ENCODE measurements at places on chromosomes 2 and 18. TPM values are rescaled to one million over a fixed set of nuclear protein-coding genes. Genes with fewer than 3 reads are reported as not detected.

The PPP1CB gene
- 225 TPM for total RNA-seq

The SNTG2 gene
- total RNA-seq: 1.3 TPM

The SULT1C4 gene
- total RNA-seq: not detected

The LIMS2 gene
- total RNA-seq: 9.0 TPM

The DYSF gene
- total RNA-seq: 0.49 TPM

The TEKT4 gene
- not detected for total RNA-seq

The FSIP2 gene
- 0.36 TPM for total RNA-seq

The SOX11 gene
- not detected for total RNA-seq

The TUBB8B gene
- total RNA-seq: not detected

The ABCA12 gene
- not detected for total RNA-seq

GRCh38 chr18:48613589-48614404 is 75.0 kb downstream of the CTIF start:
- DNase-seq: no peak

- no peak for DNase-seq
Observed at GRCh38 chr18:4024702-4025101, 430.4 kb downstream of the DLGAP1 start.

DNA sequence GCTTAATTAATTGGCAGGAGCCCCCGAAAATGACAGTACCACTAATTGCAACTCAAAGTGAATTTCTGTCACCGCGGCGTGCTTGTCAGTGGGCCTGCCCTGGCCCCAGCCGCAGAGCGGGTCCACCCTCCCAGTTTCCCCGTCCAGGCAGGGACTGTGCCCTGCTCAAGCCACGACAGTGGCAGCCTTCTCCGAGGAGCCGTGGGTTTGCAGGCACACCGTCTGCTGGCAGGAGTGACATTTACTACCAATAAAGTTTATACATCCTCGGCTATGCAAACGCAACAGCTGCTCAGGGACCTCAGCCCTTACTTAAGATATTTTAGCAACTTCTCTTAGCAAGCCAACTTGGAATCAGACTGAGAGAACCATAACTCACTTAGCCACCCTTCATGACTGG is 112.7 kb downstream of the GBX2 start:
- no peak for DNase-seq

DNA sequence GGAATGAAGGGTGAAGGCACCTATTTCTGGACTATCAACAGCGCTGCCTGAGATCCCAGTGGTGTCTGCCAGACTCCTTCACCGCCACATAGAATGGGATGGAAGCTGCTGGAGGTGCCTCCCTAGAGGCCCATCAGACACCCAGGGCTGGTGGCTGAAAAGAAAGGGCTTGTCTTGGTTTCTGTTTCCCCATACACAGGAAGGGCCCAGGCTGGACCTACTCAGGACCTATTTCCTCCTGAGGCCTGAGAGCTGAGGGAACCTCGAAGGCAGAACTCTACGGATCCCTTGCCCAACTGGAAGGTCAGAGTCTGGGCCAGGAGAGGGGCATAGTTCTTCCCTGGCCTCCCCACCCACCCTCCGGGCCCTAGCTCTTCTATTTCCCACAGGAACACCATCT is 2.9 kb upstream of the CLEC4F start:
- DNase-seq: no peak

- DNase-seq: no peak
Observed at GRCh38 chr2:8215982-8216381, 465.9 kb upstream of the ID2 start.

DNA sequence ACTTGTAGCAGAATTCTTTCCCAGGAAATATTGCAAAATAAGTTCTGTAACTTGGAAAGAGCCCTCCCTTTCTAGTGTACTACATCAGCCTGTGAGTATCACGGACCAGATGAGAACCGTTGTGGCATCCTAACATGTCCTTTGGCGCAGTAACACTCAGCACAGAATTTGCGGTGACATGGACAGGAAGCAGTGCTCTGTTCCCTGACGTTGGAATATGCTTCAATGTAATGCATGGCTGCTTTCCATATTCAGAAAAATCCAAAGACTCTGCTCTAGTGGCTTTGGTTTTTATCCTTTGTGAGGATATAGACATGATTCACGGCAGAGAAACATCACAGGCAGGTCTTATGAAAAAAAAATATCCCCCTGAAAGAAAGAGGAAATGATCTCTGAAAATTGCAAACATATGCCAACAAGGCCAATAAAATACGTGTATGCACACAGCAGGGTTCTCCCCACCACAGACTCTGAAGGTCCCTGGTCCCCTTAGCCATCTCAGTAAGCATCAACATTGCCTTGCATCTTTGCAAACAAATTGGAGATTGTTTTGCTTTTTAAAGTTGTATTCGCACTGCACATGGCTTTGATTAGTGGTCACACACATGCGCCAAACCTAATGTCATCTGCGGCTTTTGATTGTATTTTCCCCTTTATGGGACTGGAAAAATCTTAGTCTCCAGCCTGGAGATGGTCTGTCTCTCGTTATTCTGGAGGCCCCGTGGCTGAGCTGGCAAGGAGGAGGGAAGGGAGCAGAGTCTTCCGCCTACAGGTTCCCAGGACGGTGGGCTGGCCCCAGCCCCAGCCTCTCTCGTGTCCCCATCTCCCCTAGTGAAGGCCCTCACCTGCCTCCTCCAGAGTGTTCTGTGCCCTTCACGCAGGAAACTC is 122.9 kb downstream of the COPS8 start:
- no peak for DNase-seq

DNA sequence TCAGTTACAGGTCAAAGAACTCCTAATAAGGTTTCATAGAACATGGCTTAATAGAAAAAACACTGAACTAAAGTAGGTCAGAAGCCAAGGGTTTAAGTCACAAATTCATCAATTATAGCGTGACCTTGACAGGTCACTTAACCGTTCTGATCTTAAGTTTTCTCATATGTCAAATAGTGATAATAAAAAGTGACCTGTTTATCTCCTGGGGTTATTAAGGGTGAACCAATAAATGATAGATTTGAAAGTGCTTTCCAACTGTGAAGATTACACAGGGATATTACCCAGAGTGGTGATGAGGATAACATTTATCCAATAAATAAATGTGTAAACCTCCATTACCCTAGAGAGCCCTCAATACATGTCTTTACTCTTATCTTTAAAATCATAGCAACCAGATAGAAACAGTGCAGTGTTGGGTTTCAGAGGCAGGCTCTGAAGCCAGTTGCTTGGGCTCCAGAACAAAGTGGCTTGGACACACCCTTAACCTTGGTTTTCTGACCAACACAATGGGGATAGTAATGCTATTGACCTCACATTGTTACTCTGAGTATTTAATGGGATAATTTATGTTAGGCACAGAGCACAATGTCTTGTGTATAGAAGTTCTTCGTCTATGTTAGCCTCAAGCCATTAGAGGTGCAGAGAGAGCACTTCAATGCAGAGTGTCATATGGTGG is 48.6 kb downstream of the KLHL14 start:
- DNase-seq: no peak

DNA sequence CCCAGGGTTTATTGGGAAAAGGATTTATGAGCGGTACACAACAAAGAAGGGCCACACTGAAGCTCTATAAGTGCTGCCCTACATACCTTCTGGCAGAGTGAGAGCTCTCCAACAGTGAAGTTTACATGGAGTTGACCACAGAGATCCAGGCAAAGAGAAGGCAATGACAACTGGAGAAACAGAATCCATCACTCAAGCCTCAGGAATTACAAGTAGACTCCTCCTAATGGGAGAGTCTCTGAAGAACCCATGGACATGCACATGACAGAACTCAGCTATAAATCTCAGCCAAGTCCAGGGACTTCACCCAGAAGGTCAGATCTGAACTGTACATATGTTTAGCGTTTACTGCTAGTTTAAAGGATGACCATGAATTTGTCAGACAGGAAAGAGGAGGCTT is 164.7 kb downstream of the DNAH7 start:
- DNase-seq: no peak

GRCh38 chr2:74603282-74604000 is 44.7 kb downstream of the M1AP start:
- no peak for DNase-seq

DNA sequence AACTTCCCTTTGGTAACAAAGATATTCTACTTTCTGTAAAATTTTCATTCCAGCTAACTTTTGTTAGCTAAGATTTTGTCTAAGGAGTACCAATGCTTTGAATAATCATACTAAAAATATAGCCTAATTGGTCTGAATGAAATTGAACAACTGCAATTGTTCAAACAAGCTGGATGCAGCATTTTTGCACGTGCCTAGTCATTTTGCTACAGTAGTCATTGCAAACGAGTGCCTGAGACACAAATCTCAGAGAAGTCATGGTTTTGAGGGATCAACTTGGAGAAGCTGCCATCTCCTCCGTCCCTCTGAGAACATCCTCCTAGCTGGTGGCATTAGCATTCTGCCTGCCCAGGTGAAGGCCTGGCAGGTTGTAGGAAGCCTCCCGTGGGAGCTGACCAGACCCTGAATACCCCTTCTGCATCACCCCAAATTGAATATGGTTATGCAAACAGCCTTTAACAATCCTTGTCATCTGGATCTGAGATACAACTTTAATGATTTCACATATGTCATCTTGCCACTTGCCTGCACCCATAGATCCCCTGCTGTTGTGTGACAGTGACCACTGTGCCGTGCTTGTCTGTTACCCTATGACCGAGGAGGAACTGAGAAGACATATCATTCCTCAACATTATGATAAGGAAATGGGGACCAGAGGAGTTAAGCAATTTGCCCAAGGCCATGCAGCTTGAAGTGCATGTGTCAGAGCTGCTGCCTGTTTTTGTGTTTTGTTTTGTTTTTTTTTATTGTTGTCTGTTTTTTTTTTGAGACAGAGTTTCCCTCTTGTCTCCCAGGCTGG is 29.1 kb upstream of the MGAT4A start:
- DNase-seq: no peak

- DNase-seq: no peak
Observed at GRCh38 chr2:128628206-128628605, 309.5 kb upstream of the HS6ST1 start.

- DNase-seq: peak; percentile 31
Observed at GRCh38 chr18:48767090-48767690, 183.6 kb downstream of the SMAD7 start.

- no peak for DNase-seq
Observed at GRCh38 chr2:9310377-9310776, 103.8 kb downstream of the ASAP2 start.

GRCh38 chr18:38872342-38872741 is 1306.7 kb upstream of the CELF4 start:
- no peak for DNase-seq

- DNase-seq: no peak
Observed at GRCh38 chr18:56986829-56987228, 160.1 kb upstream of the BOD1L2 start.

GRCh38 chr2:203600286-203600685 is 65.2 kb upstream of the RAPH1 start:
- no peak for DNase-seq

- DNase-seq: no peak
Observed at GRCh38 chr18:9771261-9771976, 63.3 kb downstream of the RAB31 start.

DNA sequence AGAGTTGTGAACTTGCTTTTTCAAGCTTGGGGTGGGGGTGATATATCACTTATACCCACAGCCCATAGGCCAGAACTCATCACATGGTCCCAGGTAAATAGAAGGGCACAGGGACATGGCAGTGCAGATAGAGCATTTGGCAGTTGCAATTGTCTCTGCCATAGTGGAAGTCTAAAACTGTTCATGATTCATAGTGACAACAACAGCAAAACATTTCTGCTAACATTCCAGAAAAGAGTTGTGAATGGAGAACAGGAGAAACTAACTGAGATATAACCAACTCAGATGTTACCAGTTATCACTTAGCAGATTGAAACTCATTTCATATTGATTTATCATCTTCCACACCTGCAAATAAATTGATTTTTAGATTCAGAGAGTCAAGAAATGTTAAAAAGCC is 278.6 kb upstream of the KYNU start:
- no peak for DNase-seq

- DNase-seq: peak; percentile 56
Observed at GRCh38 chr2:148926291-148926961, 51.4 kb downstream of the KIF5C start.

- no peak for DNase-seq
Observed at GRCh38 chr2:80117401-80117800, 187.2 kb downstream of the LRRTM1 start.

DNA sequence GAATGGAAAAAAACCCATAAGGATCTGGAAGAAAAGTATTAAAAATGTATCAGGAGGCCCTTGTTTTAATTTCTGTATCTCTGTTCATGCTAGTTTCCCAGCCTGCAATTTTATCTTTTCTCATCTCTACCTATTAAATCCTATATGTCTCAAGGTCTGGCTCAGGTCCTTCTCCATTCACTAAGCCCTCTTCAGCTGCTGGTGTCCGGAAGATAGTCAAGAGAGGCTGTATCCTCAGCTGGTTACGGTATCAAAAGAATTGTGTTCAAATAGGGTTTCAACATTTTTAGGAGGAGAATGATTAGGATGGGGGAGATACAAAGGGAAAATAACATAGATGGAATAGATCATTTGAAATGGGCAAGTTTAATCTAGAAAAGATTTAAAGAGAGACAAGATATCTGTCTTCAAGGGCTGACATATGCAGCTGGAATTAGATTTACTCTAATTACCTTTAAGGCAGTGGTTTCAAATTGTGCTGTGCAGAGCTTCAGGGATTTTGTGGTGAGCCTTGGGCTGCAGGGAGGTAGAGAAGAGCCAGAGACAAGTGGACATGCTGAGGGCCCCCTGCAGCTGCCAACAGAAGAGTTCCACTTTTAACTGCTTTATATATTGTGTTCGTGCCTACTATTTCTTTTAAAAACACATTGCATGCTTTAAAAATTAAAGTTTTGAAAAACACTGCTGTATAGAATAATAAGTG is 24.1 kb downstream of the GREB1L start:
- no peak for DNase-seq

DNA sequence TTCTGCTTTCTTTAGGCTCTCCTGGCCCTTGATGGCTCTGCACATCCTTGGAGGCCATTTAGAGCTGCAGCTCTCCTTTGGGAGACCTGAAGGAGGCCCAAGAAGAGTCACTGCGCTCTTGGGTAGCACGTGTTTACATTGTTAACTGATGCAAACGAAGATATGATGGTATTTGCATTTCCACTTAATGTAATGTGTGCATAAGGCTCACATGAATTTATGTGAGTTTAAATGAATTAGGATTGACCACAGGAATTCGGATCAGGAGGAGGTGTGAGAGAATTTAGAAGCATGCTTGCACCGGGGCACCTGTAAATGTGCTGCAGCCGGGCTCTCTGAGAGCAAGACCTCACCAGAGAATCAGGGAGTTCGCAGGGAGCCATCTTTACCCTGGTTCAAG is 7.5 kb downstream of the SH3RF3 start:
- no peak for DNase-seq

GRCh38 chr2:172395503-172395902 is 31.9 kb upstream of the ITGA6 start:
- DNase-seq: no peak

GRCh38 chr2:86238354-86238753 is 39.1 kb downstream of the MRPL35 start:
- peak; percentile 17 for DNase-seq

- DNase-seq: no peak
Observed at GRCh38 chr2:236321415-236321814, 57.2 kb upstream of the ASB18 start.

All from CD4-positive, alpha-beta memory T cell (primary cell).